HepG2 (cell line): ENCODE measurements at places on chromosomes 2 and 18. TPM values are rescaled to one million over a fixed set of nuclear protein-coding genes. Genes with fewer than 3 reads are reported as not detected.

IL1R2 gene
- 1.9 and 3.6 TPM in 2 replicates for total RNA-seq

DNA sequence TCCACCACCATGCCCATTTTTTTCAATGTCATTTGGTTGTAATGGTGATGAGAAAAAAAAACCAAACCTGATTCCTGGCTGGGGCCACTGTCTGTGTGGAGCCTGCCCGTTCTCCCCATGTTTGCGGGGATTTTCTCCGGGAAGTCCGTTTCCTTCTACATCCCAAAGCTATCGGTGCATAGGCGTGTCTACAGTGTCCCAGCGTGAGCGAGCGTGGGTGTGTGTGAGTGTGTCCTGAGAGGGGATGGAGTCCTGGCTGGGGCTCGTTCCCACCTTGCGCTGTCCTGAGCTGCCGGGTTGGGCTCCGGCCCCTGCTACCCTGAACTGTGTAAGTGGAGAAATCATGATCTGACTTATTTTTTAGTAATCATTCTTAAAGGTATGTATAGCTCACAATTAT lies 7.3 kb upstream of the ZAP70 start:
- peaks cover 10% of the 10 kb centered on the region for H3K4me1 ChIP-seq
- peaks cover 4% of the 10 kb centered on the region for H3K27me3 ChIP-seq
- H3K4me3 ChIP-seq: no peak overlapping the region
- no peaks in the 10 kb centered on the region for H3K36me3 ChIP-seq

- no peaks in the 10 kb centered on the region for H3K27me3 ChIP-seq
- peaks cover 77% of the 10 kb centered on the region for H3K4me1 ChIP-seq
Observed at GRCh38 chr2:54546923-54547720, 91.0 kb downstream of the SPTBN1 start.

GRCh38 chr18:54806526-54806925 lies 21.8 kb upstream of the RAB27B start:
- no peak for DNase-seq
- H3K4me1 ChIP-seq: peaks cover 11% of the 10 kb centered on the region
- no peak overlapping the region for H3K4me3 ChIP-seq
- no peaks in the 10 kb centered on the region for H3K36me3 ChIP-seq
- H3K27me3 ChIP-seq: no peaks in the 10 kb centered on the region

CD207 gene
- total RNA-seq: 0.09 and 0.27 TPM in 2 replicates
